ENCODE measurements at places on chromosomes 3 and 15.
A peak's percentile ranks its signal among the peaks of the same experiment; 100 is the strongest.

DNA sequence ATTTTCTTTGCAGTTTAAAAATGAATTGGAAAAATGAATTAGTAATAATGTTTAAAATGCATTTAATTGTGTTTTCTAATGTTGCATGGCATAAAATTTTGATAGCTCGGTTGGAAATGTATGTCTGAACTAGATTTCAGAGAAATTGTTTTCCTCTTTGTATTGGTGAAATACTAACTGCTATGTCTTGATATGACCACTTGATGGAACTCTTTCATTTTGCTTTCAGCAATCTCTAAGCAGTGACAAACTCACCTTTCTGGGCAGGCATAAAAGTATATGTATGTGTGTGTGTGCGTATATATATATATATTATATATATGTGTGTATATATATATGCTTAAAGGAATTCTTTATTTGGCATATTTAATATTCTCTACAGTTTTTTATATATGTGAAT lies 239.3 kb upstream of the ZNF717 start:
- peak; percentile 37 for DNase-seq

DNA sequence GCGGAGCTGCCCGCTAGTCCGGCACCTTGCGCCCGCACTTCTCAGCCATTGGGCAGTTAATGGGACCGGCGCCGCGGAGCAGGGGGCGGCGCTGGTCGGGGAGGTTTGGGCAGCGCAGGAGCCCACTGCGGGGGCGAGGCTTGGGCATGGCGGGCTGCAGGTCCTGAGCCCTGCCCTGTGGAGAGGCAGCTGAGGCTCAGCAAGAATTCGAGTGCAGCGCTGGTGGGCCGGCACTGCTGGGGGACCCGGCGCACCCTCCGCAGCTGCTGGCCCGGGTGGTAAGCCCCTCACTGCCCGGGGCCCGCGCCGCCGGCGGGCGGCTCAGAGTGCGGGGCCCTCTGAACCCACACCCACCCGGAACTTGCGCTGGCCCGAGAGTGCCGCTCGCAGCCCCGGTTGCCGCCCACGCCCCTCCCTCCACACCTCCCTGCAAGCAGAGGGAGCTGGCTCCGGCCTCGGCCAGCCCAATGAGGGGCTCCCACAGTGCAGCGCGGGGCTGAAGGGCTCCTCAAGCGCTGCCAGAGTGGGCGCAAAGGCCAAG lies 835.0 kb downstream of the TBL1XR1 start:
- no peak for DNase-seq

GRCh38 chr3:171564748-171565480 lies 104.7 kb upstream of the TNIK start:
- DNase-seq, result no peak

DNA sequence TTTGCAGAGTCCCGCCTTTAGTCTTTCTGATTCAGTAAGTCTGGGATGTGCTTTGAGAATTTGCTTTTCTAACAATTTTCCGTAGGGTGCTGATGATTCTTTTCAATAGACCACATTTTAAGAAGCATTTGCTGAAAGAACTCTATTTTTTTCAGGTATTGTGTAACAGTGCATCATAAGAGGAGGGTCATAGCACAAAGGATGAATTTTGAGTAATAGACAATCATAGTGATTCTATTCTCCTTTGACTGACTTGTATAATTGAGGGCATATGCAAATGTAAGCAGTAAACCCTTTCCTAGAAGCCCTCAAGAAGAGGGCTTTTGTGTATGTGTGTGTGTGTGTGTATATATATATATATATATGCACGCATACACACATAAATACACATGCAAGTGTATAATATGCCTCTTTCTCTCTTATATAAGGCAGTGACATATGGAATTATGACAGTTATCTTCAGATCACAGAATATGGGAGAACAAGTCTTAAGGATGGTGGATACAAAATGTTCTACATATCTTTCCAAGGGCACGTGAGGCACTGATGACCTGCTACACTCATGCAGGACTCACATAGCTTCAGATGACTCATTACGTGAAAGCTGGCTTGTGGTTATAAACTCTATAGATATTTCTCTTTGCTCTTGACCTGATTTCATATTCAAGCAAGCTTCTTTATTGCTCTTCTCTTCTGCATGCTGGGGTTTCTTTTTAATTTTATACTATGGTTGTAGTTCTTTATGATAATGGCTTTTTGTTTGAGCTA lies 6.5 kb upstream of the PLSCR1 start:
- peak; percentile 7 for DNase-seq

DNA sequence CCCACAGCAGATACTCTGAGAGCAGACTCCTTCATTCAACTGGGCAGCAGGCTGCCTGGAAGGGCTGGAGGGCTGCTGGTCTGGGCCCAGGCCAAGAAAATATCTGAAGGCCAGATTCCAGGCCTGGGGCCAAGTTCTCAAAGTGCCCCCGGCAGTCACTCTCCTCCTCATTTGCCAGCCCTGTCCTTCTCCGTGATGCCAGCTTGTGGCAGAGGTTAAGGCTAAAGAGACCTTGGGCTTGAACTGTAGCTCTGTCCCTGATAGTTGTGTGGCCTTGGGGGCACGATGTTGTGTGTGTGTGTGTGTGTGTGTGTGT lies 39.0 kb downstream of the FAM3D start:
- DNase-seq, result no peak

GRCh38 chr15:77179541-77179998 lies 108.7 kb upstream of the TSPAN3 start:
- DNase-seq, result no peak

GRCh38 chr3:188305220-188305619 lies 151.3 kb downstream of the LPP start:
- DNase-seq, result no peak

DNA sequence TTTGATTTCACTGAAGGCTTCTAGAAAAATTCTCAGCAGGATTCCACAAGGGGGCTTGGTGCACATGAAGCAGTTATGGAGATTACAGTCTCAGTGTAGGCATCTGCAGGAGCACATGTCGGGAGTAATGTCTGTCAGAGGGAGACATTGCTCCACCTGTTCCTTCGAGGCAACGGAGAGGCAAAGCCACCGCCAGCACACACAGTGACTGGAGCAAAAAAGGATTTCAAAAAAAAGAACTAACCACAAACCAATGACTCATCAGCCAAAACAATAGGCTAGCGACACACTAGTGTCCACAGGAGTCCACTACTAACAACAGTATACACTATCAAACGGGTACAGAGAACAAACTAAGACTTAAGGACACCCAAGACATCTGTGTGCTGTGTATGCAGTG lies 68.9 kb downstream of the NPTN start:
- DNase-seq, result peak; percentile 63

- no peak for DNase-seq
These were observed 69.5 kb upstream of the GUCA1C start for GRCh38 chr3:109023167-109023566.

- no peak for DNase-seq
These were observed 19.8 kb upstream of the GP9 start for GRCh38 chr3:129040579-129041300.

DNA sequence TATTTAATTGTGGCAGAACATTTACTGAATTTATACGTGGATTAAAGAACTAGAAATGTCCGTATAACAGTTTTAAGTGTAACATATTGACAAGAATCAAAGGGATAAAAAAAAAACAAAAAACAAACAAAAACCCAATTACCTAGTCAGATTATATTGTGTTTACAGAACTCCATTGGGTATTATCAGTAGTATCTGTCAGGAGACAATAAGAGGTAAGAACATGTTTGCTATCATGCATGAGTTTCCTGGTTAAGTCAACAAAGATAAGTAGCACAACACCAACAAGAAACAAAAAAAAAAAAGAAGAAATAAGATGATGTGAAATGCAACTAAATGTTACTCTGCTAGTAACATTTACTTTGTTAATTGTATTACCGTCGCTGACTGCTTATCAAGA lies 570.6 kb downstream of the ZBBX start:
- no peak for DNase-seq

DNA sequence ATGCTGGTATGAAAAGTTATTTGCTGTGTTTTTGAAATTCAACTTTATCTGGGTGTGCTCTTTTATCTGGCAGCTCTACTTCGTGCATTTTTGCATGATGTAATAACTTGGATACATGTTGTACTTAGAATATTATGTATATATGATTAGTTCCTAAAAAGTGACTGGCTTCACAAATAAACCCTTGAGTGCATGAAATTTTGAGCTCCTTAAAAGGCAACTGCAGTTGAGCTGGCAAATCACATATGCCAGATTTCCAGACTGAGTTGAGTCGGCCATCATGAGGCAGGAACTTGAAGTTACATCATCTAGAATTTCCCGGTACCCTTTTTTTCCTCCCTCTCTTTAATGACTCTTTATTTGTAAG lies 162.5 kb downstream of the FNDC3B start:
- peak; percentile 19 for DNase-seq

- no peak for DNase-seq
These were observed 77.5 kb downstream of the FBLN2 start for GRCh38 chr3:13626396-13626795.

- no peak for DNase-seq
These were observed 159.6 kb downstream of the MFSD1 start for GRCh38 chr3:158961471-158961870.

DNA sequence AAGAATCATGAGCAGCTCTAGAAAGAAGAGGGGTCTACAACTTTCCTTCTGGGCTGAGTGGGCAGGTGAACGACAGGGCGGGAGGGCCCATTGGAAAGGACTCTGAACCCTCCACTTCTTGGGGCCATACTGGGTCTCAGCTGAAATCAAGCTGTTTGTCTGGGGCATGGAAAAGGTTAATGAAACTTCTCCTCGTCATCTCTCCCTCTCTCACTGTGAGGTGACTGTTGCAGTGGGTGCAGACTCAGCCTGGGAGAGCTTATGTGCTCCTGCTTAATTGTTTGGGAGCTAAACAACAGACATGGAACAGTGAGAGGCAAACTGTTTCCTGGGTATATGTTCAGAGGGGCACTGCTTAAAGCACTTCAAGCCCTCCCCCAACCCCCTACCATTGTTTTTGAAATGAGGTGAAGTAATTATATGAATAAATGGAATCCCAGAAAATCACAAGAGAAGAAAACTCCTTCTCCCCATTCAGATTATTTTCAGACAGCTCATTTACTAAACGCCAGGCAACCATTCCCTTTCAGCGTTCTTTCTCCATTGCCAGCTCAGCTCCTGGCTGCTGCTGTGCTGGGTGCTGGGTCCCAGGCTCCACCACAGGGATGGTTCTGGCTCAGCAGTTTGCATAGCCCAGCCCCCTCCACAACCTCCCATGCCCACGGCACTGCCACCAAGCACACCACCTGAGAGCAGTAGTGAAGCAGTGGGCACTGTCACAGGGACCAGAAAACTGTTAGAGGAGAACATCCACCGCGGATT lies 444.9 kb upstream of the TBL1XR1 start:
- DNase-seq, result no peak

DNA sequence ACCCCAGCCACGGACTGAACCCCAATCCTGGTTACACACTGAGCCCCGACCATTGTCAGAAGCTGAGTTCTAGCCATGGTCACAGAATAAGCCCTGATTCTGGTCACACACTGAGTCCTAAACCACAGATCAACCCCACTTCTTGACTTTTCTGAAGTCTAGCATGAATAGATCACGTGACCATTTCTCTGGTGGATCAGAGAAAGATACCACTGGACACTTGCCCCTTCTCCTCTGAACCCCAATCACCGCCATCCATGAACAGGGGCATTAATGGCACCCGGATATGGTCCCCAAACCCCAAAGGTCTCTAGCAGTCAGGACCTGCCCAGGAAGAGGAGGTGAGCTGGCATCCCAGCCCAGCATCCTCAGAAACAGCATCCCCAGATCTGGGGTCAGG lies 9.1 kb downstream of the HCN4 start:
- no peak for DNase-seq

DNA sequence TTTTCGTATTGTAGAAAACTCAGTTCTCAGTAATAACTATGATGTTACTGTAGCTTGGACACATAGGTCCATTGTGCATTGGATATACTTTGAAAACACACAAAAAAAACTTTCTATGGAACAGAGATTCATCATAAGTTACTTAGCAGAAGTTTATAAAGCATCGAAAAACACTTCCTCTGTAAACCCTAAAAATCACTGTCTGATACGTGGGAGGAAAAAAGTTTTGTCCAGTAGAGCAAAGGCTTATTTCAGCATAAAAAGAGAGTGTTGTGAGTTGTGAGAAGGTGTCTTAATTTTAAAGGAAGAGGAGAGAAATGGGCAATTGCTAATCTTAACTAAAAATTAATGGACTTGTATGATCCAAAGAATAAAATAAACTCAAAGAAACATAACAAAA lies 64.8 kb downstream of the OSTN start:
- DNase-seq, result no peak

DNA sequence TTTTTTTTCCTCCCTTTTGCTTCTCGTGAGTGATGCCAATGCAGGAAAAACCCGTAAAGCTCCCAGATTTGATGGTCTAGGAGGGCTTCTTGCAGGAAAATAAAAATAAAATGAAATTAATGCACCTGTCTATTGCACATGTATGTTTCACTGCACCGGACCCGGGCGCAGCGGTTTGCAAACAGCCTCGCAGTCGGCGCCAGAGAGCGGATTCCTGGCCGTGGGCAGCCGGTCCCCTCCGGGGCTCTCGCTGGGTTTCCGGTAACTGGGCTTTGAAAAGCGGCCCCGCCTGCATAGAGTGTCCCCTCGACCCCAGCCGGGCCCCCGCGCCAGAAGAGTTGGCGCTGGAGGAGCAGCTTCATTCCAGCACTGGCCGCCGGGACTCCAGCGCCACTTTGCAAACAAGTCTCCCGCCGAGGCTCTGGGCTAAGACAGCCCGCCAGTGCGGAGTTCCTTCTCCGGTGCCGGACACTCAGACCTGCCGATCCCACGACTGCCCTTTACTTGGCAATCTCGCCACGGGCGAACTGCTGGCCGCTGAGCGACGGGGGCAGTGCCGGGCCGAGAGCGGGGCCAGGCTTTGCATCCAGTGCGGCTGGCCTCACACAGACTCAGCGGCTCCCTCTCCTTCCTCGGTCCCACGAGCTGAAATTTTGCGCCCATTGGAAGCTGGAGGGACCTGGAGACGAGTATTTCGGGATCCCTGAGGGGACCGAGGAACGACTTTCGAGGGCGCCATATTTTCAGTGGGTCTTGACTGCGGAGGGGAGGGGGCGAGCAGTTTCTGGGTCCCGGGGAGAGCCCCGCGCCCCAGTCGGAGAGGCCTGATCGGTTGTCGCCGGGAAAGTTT lies 225.9 kb upstream of the C2CD4B start:
- peak; percentile 25 for DNase-seq

DNA sequence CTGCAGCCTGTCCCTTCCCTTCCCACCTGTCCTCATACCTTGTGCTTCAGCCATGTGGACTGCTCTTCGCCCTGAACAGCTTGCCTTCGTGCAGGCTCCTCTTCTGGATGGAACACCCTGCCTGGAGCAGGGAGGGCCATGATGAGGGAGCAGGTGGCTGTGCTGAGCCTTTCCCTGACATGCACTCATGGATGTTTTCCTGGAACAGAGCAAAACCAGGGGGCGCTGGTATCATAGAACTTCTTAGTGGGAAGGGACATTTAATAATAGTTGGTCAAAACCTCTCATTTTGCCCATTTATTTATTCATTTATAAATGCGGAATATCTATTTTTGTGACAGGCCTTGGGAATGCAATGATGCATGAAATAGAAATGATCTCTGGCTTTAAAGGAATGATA lies 149.3 kb downstream of the CACNA1D start:
- DNase-seq, result no peak

DNA sequence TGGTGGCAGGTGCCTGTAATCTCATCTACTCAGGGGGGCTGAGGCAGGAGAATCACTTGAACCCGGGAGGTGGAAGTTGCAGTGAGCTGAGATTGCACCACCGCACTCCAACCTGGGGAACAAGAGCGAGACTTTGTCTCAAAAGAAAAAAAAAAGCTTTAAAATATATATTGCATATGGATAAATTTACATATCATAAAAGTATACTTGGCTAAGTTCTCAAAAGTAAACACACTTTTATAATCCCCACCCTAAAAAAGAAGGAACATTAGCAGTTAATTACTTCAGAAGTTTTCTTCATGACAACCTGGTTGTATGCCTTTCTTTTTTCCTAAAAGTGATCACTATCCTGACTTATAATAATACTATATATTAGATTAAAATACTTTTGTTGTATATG lies 369.1 kb upstream of the TPRG1 start:
- DNase-seq, result no peak

All from kidney capillary endothelial cell (primary cell).